ENCODE measurements at places on chromosomes 16 and 17.
A peak's percentile ranks its signal among the peaks of the same experiment; 100 is the strongest.

DNA sequence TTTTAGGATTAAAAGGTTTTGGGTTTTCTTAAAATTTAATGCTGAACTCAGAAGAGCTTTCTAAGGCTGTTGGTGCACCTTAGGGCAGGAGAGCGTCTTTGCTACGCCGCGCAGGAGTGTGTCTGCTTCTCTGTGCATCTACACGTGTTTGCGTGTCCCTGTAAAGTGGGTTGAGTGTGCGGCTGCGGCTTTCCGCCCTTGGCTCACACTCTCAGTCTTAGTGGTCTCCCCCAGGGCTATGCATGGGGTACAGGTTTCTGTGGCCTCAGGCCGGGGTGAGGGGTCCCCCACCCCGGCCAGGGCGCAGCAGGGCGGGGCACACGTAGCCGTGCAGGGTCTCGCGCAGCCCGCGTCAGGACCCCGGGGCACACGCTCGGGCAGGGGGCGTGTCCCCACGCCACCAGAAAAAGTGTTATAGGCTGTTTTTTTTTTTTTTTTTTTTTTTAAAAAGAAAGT, 727 bp upstream of the TENT4B start:
- peak; percentile 61 for DNase-seq

- no peak for DNase-seq
Measured at GRCh38 chr16:81544700-81545271, 100.2 kb downstream of the CMIP start.

GRCh38 chr17:63258785-63259184, 187.3 kb downstream of the CYB561 start:
- DNase-seq: no peak

DNA sequence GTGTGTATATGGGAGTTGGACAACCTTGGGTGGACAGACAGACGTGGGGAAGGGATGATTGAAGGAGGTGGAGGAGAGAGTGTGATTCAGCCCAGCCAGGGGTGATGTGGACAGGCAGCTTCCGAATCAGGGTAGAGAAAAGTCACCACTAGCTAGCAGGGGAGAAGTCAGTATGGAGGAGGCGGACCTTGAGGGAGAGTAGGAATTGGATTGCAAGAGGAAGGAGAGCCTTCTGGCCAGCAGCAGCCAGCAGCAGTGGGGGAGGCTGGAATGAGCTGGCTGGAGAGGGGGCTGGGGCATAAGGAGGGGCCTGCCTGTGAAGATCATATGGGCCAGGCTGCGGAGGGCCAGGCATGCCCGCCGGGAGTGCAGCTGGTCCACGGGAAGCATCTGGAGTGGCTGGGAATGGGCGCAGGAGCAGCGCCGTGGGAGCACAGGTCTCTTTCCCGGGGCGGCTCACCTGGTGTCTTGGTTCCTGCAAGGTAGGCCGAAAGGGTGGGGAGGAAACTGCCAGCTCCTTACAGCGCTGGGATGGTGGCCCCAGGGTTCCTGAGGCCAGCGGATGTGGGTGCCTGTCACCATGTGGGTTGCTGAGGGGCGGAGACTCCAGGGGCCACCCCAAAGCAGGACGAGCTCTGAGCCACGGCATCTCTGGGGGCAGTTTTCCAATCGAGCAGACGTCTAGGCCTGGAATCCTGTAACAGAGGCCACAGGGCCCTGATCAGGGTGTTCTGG, 235.3 kb downstream of the SEC14L1 start:
- peak; percentile 98 for DNase-seq

DNA sequence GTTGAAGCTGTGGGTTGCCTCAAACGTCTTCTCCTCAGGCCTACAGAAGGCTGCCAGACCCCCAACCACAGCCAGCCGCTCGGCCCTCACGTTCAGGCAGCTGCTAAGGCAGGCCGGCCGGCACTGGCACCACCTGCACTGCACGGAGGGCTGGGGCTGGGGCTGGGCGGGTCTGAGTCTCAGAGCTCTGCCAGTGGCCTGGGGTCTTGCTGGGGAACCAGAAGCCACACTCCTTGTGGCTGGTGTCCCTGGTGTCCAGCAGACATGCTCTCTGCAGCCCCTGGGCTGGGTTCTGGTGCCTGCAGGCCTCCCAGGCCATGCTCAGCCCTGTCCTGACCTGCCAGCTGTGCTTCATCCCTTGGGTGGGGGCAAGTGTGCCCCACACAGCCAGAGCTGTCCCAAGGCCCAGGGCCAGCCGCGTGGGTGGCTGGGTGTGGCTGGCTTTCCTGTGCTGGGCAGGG, 42.0 kb downstream of the BAHCC1 start:
- DNase-seq: no peak

- no peak for DNase-seq
Measured at GRCh38 chr17:35716897-35717465, 14.5 kb upstream of the RASL10B start.

GRCh38 chr16:79263425-79263824, 337.1 kb downstream of the MAF start:
- DNase-seq: no peak

DNA sequence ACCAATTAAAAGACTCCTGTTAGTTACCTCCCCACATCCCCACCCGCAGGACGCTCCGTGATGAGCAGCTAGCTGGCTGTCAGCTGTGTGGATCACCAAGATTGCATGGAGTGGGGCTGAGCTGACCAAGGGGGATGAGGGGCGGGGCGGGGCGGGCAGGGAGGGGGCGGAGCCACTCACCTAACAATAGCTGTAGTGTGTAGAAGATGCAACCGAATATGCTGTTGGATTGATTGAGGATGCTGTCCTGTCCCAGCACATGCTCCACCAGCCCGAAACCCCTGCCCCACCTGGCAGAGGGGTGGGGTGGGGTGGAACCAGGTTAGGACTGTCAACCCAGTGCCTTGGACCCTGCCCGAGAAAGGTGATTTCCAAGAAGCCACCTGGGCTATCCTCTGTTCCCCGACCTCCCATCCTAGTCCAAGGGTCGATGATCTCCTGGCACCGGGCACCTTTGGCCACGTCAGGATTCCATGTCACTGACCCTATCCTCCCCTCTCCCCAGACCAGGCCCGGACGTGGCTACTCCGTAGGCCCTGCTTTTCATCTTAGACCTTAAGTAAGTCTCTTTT, 1.4 kb downstream of the VKORC1 start:
- peak; percentile 45 for DNase-seq

GRCh38 chr16:87056083-87056482, 261.1 kb downstream of the C16orf95 start:
- no peak for DNase-seq

DNA sequence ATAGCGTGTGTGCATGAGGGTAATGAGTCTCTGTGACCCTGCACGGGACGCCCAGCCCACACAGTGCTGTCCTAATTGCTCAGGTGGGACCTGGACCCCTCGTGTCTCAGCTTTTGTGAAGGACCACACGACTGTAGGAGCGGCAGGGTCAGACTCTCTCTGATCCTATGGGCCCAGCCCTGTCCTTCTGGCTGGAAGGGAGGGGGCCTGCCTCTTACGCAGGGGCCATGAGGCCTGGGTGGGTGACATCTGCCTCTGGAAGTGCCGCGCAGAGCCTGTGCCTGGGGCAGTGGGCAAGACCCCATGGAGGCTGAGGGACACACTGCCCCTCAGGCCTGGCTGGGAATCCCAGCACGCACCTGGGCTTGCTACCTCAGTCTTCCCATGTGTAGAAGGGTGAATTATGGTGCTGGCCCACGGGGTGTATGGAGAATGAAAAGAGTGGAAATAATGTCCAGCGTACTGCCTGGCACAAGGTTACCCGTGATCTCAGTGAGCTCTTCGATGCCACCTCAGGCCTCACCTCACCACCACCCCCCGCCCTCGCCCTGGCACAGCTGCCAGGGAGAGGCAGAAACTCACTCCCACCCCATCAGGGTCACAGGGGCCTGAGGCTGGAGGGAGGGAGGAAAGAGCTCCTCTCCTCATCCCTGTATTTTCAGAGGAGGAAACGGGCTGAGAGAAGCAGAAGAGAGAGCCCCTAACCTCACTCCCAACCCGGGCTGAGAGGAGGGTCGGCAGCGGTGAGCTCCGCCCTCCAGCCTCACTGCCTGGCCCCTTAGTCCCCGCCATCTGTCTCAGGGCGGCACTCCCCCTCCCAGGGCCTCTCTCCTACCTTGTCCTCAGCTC, 27.1 kb upstream of the DBNDD1 start:
- DNase-seq: peak; percentile 69

- DNase-seq: no peak
Measured at GRCh38 chr17:29349409-29349808, 40.8 kb upstream of the TAOK1 start.

DNA sequence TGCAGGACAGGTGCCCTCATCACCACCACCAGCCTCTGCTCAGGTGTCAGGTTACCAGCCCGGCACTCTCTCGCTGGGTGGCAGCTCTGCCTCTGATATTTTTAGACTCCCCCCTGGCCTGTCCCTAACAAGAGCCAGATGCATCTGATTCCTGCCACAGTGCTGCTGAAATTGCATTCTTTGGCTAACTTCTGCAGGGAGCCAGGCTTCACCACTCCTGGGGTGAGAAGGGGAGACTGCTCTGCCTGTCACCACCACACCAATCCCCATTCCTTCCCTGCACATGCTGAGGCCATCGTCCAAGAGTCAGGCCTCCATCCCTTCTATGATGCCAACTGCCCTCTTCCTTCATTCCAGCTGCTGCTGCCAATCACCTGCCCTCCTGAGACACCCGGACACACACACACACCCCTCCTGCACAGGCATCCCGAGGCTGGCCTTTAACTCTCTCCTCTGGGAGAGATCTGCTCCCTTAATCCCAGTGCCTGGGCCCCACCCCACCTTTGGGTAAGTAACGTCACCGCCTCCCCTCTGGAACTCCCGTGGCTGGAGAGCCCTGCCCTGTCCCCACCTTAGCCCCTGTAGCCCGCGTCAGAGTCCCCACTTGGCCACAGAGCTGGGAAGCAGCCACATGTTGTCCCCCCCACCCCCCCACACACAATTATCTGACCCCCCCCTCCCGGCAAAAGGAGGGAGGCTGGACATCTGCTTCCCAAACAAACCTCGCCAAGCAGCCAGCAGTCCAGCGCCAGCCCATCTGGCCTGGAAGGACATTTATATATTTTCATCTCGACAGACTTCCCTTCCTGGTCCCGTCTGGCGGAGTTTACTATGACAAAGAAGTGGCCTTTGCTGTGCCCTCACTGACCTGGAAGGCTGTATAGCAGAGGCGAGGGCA, 2.8 kb downstream of the EMP2 start:
- DNase-seq: peak; percentile 82

DNA sequence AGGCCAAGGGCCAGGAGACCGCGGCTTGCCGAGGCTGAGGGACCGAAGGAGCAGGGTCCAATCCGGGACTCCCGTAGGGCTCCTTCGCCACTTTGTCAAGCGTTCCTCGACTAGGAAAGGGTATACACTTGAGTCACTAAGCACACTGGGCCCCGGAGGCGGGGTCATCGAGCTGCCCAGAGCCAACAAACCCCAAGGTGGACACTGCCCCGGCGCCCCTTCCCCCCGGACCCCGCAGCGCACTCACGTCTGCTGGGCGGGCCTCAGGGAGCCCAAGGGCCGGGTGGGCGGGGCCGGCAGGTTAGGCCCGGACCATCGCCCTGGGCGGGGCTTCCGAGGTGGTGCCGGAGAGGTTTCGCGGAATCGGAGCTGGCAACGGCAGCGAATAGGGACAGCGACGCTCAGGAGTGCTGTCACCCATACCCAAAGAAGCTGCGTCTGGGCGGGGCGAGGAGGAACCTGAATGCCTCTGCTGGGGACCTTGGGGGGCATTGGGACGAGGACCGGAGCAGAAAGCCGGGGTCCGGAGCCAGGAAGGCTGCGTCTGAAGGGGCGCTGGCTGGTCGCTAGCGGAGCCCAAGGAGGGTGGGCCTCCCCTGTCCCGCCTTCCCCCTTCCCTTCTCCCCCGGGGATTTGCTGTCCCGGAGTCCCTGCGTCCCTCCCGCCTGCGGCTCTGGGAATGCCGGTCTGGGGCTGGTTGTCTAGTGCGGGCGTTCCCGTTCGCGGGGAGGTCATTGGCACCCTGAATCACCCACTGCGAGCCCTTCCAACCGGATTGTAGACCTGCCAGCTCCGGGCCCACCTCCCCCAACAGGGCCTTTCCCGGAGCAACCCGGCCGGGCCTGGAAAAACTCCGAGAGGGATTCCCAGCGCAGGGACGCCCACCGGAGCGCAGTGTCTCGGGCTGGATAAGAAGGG, 118.2 kb upstream of the SMURF2 start:
- DNase-seq: no peak

DNA sequence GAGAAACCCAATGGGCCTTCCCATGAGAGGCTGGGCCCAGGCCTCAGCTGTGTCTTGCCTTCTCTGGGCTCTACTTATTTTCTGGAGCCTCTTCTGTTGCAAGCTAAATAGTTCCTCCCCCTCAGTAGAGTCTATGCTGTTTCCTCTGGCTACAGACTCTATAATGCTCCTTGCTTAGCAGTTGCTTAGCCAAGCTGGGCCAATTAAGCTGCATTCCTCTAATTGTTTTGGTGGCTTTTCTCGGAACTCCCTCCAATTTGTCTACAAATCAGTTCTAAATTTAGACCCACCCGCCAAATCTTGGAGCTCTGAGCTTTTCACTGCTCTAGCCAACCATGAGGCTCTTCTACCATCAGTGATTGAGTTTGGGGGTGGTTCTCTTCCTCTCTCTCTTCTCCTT, 302.7 kb upstream of the ASIC2 start:
- DNase-seq: no peak

DNA sequence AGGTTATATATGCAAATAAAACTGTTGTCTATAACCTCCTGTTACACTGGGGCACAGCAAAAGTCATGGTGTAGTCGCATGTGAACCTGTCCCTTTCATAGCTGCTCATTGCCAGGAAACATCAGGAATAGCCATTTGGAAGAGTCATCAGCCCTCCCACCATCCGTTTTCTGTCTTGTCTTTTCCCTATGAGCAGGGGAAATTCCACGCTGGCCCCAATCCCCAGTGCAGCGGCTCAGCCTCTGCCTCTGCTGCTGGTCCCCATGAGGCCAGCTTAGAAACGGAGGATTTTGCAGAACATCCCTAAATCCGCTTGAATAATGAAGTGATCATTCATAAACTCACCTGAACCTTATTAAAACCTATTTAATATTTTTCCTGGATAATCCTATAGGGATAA, 10.5 kb downstream of the MAPT start:
- peak; percentile 60 for DNase-seq

- DNase-seq: no peak
Measured at GRCh38 chr16:4193920-4194319, 48.0 kb downstream of the SRL start.

GRCh38 chr16:57203451-57203850, 17.3 kb downstream of the RSPRY1 start:
- DNase-seq: no peak

- DNase-seq: no peak
Measured at GRCh38 chr16:11097787-11098167, 153.4 kb downstream of the CLEC16A start.

GRCh38 chr17:78618264-78619066, 41.3 kb upstream of the DNAH17 start:
- no peak for DNase-seq

DNA sequence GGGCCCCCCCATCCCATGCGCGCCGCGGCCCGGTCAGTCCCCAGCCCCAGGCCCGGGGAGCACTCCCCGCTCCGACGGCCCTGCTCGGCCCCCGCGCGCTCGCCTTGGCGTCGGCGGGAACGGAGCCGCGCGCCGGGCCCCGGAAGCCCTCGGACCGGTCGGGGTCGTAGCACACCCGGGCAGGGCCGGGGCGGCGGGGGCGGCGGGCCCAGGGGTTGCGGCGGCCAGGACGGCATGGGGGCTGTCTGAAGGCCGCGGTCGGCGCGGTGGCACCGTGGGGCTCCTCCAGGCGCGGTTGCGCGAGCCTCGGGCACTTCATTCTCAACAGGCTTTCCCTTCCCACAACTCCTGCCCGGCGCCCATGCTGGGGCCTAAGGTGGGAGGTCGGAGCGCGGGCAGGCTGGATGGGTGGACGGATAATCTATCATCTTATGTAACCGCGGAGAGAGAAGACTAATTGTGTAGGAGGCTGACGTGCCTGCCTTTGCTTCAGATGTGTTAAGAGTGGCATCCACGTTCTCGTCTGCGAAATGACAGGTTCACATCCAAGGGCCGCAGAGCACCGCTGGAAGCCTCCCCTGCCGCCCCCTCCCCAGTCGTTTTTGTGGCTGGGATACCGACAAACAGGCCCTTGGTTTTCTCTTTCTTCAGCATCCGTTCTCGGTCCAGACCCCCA, 708 bp downstream of the BAIAP2 start:
- no peak for DNase-seq
